ENCODE measurements at places on chromosomes 3 and 15. TPM values are rescaled to one million over a fixed set of nuclear protein-coding genes. Genes with fewer than 3 reads are reported as not detected.

FGF12 gene
- total RNA-seq, result 4.9 TPM

IMPG2 gene
- 0.72 TPM for total RNA-seq

EDEM1 gene
- total RNA-seq, result 39.2 TPM

RLBP1 gene
- not detected for total RNA-seq

PIK3R4 gene
- 34.9 TPM for total RNA-seq

DNA sequence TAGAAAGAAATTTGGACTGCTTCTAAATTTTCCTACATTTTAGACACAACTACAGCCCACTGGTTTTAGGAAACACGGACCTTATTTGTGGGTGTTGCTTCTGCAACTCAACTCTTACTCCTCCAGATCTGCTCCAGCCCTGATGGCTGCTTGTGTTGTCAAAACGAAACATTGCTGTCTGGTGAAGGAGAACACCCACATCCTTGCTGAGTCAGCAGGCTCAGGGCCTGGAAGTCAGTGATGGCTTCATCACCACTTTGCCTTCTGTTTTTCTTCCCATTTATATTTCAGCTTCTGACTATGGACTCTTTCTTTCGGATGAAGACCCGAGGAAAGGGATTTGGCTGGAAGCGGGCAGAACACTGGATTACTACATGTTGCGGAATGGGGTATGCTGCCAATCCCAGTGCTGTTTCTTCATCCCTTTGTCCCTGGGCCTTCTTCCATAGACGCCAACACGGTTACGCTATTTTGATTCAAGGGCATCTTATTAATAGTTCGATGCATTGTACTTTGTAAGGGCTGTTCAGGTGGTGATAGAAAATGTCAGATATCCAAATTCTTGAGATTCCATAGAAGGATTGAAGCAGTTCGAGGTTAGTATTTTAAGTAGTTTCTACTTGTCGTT lies 392.6 kb upstream of the TPM1 start:
- DNase-seq, result no peak

- no peak for DNase-seq
These were observed 759.9 kb downstream of the EPHA3 start for GRCh38 chr3:89867286-89867685.

DNA sequence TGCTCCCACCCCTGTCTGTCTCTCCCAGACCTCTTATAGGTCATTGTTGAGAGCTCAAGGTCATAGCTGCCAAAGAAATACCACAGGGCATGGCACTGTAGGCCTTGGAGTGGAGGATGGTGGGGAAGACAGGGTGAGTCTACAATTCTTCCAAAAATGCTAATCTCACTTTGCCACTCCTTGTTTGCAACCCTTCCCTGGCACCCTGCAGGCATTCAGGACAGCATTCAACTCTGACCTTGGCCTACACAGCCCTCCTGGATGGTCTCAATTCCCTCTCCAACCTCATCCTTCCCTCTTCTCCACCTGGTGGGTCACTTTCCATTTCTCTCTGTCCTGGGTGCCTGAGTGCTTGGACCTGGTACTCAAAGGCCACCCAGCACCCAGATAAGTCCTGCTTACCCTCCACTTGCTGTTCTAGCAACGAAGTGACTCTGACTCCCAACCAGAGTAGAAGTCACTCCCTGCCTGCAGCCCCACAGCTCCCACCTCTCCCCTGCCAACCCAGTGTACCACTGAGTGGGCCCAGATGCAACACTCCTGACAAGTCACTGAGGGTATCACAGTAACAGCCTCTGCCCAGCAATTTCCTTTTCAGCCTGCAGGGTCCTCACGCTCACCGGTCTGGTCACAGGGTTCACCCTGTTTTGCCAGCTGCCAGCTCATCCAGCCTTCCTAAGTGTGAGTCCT lies 36.6 kb downstream of the AMOTL2 start:
- DNase-seq, result no peak

- DNase-seq, result no peak
These were observed 40.9 kb upstream of the LDHAL6B start for GRCh38 chr15:59165726-59166125.

- DNase-seq, result peak; percentile 59
These were observed 406 bp upstream of the GABRB3 start for GRCh38 chr15:26773067-26773877.

GRCh38 chr3:177446165-177446601 lies 248.9 kb upstream of the TBL1XR1 start:
- no peak for DNase-seq

GRCh38 chr15:57902155-57902554 lies 163.4 kb downstream of the ALDH1A2 start:
- no peak for DNase-seq

DNA sequence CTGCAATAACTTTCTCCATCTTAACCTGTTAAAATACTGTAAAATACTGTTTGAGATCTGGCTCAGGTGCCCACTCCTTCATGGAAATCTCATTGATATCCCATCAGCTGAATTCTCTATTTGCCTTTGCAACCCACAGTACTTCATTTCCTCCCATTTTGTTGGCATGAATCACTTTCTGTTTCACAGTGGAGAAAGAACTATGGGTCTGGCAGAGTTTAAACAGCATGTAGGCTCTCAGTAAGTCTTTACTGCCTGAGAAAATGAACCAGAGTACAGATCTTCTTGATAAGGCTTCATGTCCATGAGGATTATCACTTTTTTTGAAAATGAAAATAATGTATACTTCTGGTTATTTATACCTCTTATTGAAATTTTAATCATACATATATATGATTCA lies 245.9 kb downstream of the NAALADL2 start:
- no peak for DNase-seq

- no peak for DNase-seq
These were observed 11.2 kb downstream of the ESYT3 start for GRCh38 chr3:138445654-138446053.

DNA sequence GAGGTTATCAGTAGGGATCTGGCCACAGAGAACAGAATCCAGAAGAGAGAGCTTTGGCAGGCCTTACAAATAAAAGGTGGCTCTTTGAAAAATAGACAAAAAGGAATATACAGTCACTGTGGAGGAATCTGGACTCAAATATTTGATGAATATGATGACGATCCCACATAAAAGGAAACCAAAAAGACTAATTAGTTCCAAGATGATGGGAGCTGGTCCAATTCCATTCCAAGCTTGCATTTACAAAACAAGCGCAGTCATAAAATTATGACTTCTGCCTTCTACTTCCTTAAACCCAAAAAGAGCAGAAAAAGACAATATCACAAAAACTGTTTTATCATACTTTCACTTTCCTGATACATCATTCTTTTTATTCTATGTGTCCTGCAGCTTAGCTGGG lies 285.8 kb downstream of the DIPK2A start:
- no peak for DNase-seq

- DNase-seq, result peak; percentile 29
These were observed 87.5 kb downstream of the RORA start for GRCh38 chr15:61141497-61142125.

- DNase-seq, result no peak
These were observed 229.0 kb upstream of the HES1 start for GRCh38 chr3:193906849-193907410.

- no peak for DNase-seq
These were observed 128.0 kb downstream of the DNAJB8 start for GRCh38 chr3:128338536-128339330.

All from hepatocyte (in vitro differentiated cells).